ENCODE measurements at places on chromosomes 1 and 21.

GRCh38 chr1:39727932-39728317, 10.8 kb upstream of the PPIE start:
- no peak for DNase-seq

DNA sequence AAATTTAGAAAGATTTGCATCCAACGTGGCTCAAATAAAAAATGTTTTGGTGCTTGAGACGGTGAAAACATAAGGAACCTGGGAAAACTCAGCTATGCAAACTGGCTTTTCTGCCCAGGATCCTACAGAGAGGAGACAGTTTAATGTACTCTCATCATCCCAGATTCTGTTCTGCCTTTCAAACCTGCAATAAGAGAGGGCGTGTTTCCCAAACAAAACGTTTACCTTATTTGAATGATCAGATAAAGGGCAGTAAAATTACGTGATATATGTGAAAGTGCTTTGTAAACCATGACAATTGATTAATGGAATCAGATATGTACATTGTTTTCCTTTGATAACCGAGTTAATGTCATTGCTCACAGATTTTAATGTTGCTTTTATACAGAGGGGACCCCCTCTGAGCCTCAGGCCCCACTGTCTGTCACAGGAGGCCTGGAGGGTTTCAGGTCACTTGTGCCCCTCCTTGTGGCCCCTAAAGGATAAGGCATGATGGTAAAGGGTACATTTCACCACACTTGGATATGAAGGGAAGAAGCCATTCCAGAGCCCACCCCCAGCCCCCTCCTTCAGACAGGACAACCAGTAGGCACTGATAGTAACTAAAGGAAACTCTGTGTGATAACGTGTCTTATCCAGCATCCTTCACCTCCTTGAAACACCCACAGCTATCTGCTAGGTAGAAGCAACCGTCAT, 157.6 kb downstream of the EDEM3 start:
- DNase-seq = no peak

DNA sequence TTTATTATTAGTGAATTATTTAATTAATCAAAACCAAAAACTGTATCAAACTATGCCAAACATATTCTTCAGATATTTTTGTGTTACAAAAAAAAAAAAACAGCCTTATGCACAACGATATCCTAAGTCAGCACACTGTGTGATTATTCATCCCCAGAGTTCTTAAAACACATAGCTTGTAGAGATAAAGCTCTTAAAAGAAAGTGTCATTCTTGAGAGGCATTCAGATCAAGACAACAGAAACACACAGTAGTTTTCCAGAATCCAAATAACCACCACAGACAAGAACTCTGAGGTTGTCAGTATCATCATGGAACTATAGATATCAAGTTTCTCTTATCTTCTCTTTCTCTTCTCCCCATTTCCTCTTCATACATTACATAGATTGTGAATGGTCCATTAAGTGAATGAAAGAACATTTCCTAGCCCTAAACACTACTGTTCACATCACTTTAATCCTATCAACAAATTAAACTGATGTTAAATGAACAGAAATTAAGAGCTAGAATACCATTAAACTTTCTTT, 13.5 kb downstream of the ZZZ3 start:
- no peak for DNase-seq

GRCh38 chr1:234611225-234611846, 1.4 kb upstream of the IRF2BP2 start:
- DNase-seq = peak; percentile 91

DNA sequence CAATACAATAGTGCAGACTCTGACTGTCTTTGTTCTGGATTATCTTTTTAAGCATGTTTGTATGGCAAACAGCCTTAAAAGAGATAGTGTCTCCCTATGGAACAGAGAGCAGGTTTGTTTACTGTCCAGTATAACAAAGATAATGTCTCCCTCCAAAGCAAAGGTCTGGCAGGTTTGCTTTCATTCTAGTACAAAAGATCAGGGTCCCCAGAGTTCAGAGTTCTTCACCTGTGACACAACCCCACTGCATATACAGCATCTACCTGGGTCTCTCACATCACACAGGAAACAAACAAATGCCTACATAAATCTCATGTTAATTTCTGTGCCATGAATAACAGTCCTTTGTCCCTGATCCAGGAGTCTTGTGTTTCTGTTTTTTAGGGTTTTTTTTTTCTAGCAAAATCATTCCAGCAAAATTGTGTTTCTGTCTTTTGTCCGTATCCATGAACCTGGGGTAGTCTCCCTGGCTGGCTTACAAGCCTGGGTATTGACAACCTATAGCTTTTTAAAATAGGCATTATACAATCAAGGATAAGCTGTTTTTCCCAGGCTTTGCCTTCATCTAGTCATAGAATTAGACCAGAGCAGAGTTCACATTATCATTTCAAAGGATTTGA, 89.4 kb upstream of the PTBP2 start:
- no peak for DNase-seq

DNA sequence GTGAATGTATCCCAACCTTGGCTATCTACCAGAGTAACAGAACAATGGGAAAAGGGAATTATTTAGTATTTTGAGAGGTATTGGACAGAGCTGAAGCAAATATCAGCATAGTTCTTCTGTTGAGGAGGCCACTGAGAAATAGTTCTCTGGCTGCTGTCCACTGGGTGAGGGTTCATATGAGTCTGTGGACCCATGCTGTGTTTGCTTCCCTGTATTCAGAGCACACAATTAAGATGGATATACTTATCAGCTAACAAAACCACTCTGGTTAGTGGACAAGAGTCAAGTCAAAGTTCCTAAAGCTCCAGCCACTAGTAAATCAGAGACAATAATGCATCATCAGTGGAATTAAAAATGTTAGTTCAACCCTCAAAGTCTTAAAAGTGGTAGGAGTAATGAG, 66.1 kb downstream of the RGS18 start:
- DNase-seq = no peak

DNA sequence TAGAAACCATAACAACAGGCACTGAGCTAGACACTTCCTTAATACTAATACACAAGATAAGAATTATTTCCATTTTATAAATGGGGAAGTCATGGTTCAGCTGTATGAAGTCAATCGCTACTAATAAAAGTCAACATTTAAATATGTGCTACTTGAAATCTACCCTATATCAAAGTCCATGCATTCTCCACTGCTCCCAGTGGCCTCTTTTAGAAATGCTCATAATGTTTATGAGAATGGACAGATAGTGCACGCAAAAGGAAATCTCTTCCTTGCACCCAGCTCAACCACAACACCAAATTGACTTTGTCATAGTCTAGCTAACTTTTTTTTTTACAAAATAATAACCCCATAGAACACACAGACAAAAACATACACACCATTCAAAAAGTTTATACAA, 281.7 kb upstream of the CXADR start:
- no peak for DNase-seq

GRCh38 chr1:40825435-40825788, 36.8 kb downstream of the CITED4 start:
- no peak for DNase-seq

DNA sequence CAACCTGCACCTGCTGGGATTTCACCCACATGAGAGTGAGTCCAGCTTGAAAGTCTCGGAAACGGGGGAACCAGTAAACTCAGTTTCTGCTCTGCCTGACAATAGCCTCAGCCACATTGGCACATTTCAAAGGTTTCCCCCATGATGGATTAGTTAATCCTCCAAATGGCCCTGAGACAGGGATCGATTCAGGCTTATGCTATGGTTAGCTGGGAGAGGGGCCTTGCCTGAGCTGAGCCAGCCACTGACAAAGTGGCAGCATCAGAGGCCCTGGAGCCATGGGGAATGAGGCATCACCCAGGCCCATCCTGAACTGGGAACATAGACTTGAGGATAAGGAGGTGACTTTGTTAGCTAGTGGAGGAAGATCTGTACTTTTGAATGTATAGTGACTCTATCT, 2.9 kb upstream of the CLSTN1 start:
- DNase-seq = no peak

- no peak for DNase-seq
Observed at GRCh38 chr1:208115924-208116640, 128.1 kb downstream of the PLXNA2 start.

DNA sequence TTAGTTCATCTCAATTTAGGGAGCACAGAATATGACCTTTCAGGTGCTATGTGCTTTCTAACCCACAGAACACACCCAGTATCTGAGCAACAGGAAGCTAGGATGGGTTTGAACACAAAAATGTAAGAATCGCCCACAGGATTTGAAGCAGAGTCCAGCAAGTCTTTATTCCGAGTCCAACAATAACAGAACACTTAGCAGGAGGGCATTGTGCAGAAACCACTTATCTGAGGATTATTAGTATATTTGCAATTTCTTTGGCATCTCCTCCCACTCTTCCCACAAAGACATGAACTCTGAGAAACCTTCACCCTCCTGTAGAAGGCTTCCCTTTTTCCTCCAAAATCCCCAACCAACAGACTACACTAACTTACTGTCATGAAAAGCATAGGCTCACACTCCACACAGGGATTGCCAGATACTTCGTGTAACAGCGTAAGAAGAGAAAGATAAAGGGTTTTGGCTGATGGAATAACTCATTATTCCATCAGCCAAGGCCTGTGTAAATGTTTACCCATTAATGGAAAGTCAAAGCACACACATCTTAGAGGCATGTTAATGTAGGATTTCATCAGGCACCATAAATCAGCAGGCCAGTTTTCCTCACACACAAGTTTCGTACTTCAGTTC, 16.1 kb downstream of the SIPA1L2 start:
- peak; percentile 63 for DNase-seq

- no peak for DNase-seq
Observed at GRCh38 chr21:25396135-25396711, 211.1 kb downstream of the MRPL39 start.

GRCh38 chr1:178652506-178653490, 72.2 kb upstream of the RALGPS2 start:
- DNase-seq = no peak

DNA sequence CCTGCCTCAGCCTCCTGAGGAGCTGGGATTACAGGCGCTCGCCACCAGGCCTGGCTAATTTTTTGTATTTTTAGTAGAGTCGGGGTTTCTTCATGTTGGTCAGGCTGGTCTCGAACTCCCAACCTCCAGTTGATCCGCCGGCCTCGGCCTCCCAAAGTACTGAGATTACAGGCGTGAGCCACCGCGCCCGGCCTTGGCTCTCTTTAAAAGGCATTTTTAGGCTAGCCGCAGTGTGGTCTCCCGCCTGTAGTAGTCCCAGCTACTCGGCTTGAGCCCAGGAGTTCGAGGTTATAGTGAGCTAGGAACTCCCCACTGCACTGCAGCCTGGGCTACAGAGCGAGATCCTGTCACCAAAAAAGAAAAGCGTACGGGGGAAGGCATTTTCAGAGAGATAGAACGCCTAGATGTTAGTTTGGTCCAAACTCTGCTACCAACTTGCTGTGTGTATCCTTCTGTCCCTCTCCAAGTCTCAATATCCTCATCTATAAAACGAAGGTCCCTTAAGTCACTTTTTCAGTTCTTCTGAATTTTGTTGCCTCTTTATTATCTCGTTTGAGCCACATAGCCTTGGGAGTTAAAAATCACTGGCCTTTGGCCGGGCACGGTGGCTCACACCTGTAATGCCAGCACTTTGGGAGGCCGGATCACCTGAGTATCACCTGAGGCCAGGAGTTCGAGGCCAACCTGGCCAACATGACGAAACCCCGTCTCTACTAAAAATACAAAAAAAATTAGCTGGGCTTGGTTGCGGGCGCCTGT, 734 bp downstream of the MED18 start:
- DNase-seq = peak; percentile 16

DNA sequence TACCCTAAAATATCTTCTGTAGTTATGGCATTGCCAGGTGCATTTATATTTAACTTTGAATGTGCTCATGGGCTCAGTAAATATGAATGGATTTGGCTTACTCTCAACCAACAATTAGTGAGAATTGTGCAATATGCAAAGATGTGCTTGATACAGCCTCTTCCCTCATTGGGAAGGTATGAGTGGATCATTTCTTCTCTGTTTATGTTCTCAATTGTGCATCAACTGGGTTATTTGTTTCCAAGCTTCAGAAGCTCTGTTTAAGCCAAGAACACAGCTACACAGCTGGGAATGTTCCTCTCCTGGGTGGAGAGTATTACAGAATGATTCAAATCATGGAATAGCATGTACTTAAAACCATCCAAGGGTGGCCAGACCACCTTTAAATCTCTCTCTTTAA, 17.6 kb upstream of the MAP1LC3C start:
- DNase-seq = no peak

DNA sequence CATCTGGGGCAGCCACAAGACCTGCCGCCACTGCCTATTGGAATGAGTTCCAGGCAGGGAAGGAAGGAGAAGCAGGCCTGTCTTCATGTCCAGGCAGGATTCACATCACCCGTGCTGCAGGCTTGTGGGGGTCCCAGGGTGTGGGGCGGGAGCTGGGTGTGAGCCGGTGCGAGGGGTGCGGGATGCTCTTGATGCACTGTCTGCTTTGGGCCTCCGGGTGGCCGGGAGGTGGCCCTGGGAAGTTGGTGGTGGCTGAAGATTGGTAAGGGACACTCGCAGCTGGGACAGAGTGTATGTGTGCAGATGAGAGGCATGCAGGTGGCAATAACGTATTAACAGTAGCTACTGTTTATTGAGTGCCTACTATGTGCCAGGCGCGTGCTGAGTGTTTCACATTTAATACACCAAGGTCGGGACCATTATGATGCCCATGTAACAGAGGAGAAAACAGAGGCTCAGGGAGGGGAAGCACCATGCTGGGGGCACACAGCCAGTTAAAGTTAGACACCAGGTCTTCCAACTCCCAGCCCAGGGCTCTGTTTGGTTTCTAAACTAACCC, 3.3 kb downstream of the CROCC start:
- DNase-seq = no peak

DNA sequence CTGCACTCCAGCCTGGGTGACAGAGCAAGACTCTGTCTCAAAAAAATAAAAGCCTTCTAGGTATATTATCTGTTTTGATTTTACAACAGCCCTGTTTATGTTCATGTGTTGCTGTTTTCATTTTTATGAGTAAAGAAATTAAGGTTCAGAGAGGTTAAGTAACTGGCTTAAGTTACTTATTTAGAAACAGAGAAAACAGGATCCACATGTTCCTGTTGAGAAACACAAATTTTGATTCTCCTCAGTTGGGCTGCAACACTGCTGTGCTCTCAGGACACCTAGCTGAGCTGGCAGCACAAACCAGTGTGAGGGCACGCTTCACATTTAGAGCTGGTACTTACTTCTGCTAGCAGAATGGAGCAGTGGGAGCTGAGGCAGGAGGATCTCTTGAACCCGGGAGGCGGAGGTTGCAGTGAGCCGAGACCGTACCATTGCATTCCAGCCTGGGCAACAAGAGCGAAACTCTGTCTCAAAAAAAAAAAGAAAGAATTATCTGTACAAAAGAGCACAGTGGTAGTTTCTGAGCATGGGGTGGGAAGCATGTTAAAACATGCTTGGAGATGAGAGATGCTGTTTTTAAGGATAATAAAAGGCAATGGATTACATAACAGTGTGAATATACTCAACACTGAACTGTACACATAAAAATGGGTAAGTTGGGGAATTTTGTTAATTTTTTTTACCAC, 2.4 kb downstream of the SPRTN start:
- DNase-seq = no peak

- no peak for DNase-seq
Observed at GRCh38 chr1:247857985-247858619, 1.1 kb downstream of the TRIM58 start.

All from NCI-H2081 (cell line).